ENCODE measurements at places on chromosomes 6 and 20.
A peak's percentile ranks its signal among the peaks of the same experiment; 100 is the strongest.

DNA sequence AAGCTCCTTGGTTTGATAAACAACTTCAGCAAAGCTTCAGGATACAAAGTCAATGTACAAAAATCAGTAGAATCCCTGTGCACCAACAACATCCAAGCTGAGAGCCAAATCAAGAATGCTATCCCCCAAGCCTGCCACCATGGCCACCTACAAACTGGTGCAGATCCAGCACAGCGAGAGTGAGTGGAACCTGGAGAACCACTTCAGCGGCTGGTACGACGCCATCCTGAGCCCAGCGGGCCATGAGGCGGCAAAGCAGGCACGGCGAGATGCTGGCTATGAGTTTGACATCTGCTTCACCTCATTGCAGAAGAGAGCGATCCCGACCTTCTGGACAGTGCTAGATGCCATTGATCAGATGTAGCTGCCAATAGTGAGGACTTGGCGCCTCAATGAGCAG, 170.3 kb downstream of the KHDC1L start:
- no peak for DNase-seq

DNA sequence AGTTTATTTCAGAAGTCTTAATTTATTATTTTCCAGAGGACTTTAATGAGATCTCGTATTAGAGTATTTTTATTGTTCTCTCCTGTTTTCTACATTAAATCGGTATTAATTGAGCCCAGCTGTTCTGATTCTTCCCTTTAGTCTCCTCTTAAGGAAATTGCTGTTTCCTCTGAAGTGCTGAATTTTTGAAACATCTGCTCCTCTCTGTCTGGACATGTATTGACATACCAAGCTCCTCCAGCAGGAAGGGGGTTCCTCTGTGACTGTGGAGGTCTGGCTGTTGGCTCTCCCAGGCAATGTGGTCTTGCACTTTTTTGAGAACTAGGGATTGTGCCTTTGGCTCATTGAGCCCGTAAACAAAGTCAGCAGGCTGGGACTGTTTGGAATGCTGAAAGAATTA, 74.9 kb downstream of the MAP3K4 start:
- DNase-seq, result no peak

DNA sequence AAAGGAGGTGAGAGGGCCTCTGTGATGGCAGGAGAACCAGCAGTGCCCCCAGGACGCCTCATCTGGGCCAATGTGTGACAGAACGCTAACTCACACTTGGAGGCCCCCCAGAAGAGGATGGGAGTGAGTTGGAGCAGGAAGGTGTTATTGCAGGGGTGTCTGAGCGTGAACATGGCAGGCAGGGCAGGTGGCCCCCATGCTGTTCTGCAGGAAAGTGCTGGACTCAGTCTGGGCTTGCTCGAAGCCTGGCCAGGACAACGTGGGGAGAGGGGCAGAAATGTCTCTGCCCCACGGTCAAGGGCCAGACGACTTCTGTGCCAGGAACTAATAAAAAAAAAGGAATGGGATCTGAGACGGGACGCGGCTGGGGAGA, 931 bp upstream of the EBF4 start:
- no peak for DNase-seq

DNA sequence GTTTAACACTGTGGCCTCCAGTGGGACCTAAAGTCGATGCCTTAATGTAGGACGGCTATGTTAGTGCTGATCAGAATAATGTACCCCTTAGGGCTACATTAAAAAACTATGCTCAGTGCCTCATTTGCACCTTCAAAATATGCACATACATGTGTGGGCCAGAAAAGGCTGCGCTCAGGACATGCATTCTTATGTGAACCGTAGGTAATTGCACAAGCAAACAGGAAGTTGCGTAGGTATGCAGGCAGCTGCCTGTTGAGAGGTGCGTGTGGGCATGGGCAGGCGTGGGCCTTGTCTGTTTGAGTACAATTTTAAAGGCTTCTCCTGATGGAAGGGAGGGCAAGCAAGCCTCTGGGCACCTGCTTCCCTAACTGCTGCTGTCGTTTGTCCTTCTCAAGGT, 116.2 kb upstream of the JAG1 start:
- peak; percentile 54 for DNase-seq

DNA sequence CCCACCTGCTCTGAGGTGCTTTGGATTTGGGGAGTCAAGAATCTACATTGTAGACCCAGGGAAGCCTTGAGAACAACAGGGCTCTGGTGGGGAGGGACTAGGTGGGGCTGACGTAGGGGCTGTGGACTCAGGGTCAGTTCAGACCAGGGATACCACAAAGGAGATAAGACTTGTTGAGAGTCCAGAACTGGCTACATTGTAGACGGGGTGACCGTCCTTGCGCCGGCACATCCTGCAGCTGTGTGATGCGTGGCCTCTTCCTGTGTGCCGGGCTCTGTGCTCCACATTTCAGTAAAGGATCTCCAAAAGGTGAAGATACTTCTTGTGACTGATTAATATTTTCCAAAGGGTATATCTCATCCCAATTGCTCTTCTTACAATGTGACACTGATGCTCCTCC, 9.8 kb upstream of the TLDC2 start:
- no peak for DNase-seq

DNA sequence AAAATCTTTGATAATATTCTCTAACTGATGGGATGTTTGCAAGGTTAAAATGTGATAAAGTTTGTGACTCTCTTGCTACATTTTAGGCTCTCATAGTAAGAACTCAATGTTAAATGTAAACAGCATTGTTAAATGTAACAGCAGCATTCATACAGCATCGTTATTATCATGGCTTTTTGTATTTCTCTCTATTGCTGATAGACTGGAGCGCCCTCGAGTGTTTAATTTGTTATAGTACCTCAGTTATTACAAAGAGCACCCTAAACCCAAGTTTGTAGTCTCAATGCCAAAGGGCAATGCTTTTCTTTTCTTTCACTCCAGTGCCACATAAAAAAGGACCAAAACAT, 14.9 kb upstream of the TTPAL start:
- peak; percentile 10 for DNase-seq

GRCh38 chr6:133340557-133340956, 99.4 kb downstream of the EYA4 start:
- DNase-seq, result no peak

DNA sequence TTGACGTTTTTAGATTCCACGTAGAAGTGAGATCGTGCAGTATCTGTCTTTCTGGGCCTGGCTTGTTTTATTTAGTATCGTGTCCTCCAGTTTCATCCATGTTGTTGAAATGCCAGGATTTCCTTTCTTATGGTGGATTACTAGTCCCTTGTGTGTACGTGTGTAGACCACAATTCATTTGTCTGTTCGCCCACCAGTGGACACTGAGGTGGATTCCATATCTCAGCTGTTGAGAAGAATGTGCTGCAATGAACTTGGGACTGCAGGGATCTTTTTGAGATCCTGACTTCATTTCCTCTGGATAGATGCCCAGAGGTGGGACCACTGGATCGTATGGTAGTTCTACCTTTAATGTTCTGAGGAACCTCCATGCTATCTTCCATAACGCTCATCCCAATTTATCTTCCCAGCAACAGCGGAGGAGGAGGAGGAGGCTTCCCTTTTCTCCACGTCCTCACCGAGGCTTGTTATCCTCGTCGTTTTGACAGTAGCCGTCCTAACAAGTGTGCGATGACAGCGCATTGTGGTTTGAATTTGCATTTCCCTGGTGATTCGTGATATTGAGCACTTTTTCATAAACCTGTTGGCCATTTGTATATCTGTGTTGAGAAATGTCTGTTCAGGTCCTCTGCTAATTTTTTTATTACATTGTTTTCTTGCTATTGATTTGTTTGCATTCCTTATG, 62.4 kb downstream of the CDH4 start:
- DNase-seq, result no peak

DNA sequence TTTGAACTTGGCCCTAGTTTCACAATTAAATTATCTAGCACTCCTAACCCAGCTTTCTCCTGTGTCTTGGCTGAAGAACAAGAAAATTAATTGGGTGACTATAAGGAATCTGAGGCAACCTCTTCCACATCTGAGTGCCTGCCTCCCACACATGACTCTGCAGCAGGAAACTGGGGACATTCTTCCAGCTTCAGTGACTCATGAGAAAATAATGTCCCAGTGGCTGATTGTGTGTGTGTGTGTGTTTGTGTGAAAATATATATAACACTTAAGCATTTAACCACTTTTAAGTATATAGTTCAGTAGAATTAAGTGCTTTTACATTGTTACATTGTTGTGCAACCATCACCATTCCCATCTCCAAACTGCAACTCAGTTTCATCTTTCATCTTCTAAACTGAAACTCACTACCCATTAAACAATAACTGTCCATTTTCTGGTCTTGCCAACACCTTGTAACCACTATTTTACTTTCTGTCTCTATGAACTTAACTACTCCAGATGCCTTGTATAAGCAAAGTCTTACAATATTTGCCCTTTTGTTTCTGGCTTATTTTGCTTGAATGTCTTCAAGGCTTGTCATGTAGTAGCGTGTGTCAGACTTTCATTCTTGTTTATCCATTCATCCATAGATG, 8.7 kb downstream of the TRIM38 start:
- DNase-seq, result no peak

Measured in NCI-H2081 (cell line).